ENCODE measurements at places on chromosomes 6 and 20.

- no peak for DNase-seq
Measured at GRCh38 chr20:61812845-61813485, 252.7 kb downstream of the TAF4 start.

GRCh38 chr6:143007646-143008045 is 53.0 kb upstream of the AIG1 start:
- DNase-seq: no peak

- DNase-seq: no peak
Measured at GRCh38 chr20:13554706-13555105, 84.0 kb downstream of the TASP1 start.

GRCh38 chr6:137181891-137182653 is 8.6 kb upstream of the IL22RA2 start:
- DNase-seq: no peak

GRCh38 chr20:7094438-7094997 is 327.0 kb downstream of the BMP2 start:
- DNase-seq: no peak

GRCh38 chr6:32933661-32934085 is 7.2 kb downstream of the HLA-DMB start:
- peak; percentile 80 for DNase-seq

- DNase-seq: no peak
Measured at GRCh38 chr6:152098683-152099082, 291.2 kb downstream of the ESR1 start.
